ENCODE measurements at places on chromosomes 12 and 14.
A peak's percentile ranks its signal among the peaks of the same experiment; 100 is the strongest.

DNA sequence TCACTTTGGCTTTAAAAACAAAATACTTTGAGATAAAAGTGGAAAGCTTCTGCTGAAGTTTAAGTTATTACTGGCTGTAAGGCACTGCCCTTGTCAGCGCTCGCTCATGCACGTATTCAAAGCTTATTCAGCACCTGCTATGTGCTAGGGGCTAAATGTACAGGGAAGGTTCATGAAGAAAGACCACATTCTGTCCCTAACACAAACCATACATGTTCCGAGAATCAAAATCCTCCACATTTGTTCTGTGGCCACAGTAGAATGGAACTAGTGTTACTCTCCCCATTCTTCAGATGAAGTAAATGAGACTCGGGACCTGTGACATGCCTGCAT, 33.8 kb upstream of the GPR68 start:
- DNase-seq, result no peak

DNA sequence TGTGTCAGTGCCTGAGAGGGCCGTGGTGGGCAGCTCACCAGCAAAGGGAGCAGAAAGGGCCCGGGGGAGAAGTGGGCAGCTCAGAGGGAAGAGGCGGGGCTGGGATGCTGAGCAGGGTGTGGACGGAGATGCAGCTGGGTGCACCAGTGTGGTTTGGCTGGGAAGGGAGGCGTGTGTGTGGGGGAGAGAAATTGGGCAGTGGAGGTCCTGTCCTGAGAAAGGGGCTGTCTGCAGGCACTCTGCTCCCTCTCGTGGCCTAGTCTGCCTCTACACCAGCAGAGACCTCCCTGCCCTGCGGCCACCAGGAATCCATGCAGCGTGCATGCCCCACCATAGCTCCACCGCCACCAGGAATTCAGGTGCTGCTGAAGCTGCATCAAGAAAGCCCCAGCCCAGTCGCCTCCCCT, 6.4 kb downstream of the TMEM121 start:
- no peak for DNase-seq

DNA sequence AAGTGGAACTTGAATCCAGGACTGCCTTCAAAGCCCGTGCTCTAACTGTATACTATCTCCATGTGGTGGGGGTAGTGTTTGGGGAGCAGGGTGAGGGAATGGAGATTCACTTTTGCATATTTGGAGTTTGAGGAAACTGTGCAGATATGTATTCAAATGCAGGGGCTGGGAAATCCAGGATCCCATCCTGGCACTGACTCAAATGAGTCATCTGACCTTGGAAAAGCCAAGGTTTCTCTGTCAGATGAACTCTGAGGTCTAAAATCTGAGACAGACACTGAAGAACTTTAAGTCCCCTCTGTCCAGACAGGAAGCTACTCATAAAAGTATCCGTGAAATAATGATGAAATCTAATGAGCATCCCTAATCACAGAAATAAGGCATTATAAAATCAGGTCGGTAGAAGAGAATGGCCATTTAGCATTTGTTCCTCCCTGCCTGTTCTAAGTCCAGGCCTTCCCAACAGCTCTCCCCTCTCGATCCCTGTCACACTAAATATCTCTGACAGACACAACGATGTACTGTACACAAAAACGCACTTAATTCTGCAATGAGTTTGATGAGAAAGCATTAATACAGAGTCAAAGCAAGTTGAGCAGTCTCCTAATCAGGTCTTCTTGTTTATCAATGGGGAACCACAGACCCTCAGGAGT, 14.4 kb downstream of the NIN start:
- no peak for DNase-seq

- DNase-seq, result no peak
Measured at GRCh38 chr14:90447720-90448497, 51.1 kb downstream of the CALM1 start.

GRCh38 chr14:102080183-102081080, 6.4 kb downstream of the HSP90AA1 start:
- DNase-seq, result peak; percentile 48
